ENCODE measurements at places on chromosomes 6 and 20. TPM values are rescaled to one million over a fixed set of nuclear protein-coding genes. Genes with fewer than 3 reads are reported as not detected.

The NOL7 gene
- total RNA-seq, result 178 TPM

The TBX18 gene
- total RNA-seq, result 0.46 TPM

The SMIM28 gene
- total RNA-seq, result not detected

The BCAS1 gene
- 0.04 TPM for total RNA-seq

The STX7 gene
- 42.2 TPM for total RNA-seq

The PSORS1C2 gene
- not detected for total RNA-seq

DNA sequence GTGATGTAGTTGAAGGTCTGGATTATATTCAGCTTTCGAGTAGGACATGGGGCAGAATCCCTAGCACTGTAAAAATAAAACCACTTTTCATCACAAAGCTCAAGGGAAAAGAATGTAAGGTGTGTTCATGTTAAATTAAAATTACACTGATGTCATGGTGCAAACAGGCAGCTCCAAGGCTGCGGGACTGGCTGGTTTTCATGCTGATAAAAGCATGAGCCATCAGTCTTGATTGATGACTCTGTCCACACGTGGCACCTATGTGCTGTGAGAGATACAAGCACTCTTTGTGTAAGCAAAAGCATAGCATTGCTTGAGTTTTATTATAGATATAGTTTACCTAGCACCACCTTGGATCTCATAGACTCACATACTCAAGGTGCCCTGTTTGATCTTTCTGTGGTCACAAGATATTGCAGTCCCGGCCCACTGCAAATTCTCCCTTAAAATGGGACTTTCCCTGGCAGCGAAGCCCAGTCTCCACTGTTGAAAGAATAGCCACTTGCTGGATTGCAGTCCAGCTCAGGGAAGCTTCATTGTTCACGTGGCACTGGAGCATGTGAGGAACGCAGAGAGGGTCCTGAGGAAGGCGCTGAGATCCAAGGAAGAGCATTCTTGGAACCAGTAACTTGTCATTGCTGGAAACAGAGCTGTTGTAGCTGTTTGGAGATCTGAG, 90.6 kb downstream of the TIAM2 start:
- DNase-seq, result peak; percentile 83

DNA sequence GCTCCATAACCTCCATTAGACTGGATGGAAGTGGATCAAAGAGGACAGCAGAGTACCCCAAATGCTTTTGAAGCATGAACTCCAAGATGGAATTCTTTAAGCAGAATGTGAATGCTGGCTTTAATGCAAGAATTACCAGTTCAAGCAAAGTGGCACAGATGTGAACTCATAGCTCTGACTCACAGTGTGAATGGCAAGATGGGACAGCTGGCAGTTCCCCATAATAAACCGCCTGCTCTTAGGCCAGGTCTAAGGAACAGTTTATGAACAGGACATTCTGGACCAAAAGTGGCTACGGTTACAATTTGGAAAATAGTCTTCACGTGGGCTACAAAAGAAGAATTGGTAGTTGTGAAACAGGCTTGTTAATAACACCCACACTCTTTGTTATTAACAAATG, 76.5 kb downstream of the SPTLC3 start:
- DNase-seq, result no peak

DNA sequence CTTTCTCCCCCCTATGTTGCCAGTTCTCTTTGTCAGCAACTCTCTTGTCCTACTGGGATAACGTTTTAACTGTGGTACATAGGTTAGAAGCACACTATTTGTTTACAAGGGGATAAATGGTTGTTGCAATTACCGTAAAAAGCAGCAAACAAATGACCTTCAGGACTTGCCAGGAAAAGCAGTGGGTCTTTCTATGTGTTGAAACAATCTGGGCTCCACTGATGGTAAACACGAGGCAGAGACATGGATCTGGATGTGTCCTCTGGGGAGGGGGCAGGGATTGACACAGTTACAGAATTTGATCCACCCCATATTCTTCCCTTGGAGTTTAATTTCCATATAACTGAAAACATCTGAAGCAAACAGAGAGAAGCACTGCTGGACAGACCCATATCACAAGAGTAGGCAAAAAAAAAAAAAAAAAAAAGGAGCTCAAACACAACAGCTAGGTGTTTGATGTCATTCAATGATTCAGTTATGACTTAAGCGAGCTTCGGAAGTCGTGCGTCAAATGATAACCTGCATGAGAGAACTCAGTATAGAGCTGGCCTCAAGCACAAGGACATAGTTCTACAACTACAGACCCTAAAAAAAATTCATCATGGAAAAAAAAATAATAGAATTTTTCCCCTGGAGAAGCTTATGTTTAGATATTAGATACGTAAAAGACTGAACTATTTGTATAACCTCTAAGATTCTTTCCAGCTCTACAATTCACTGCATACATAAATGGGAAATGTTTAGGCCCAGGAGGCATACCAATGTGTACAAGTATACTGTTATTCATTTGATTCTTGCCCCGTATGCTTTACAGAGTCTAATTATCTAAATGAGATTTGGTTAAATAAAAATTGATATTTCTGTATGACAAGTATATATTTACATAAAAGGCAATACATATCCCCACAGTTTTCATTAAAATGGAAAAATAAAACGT, 127.7 kb downstream of the ALDH8A1 start:
- DNase-seq, result no peak

DNA sequence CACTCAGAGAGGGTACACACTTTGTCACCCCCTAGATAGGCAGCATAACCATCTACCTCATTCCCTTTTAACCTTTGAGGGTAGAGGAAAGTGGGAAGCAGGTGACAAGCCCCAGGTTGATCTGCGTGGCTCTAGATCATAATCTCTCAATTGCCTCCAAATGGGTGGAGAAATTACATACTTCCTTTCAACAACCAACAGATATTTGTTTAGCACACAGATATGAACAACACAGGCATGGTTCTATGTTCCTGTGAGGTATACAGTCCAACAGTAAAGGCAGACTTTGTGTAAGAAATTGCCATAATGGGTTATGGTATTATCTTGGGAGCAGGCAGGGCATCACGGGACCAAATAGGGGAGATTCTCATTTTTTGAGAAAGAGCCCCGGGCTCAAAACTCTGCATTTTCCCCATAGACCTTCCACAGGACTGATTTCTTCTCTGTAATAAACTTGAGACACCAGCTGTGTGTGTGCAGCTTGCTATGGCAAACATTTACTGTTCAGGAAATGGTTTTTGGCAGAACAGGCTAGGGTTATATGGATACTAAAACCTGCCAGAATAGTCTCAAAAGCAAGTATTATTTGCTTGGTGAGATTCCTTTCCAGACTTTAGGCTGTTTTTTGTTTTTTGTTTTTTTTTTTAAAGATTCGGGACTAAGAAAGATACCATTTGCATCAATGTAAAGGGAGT, 126.2 kb downstream of the CD164 start:
- DNase-seq, result no peak

DNA sequence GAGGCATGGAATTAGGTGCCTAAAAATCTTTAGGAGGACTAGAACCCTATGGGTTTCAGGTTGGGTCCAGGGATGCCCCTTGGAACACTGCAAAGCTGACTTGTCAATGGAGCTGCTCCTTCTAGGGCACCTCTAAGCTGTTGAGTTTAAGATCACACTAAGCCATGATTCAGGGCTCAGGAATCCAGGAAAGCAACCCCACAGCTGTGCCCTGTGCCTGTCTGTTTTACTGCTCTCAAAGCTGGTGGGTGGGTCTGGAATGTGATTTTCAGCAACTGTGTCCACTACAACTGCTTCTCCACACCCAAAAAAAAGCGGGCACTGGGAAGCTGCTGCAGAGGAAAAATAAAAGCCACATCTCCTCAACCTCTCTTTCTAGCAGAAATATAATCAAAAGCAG, 310.4 kb upstream of the MOCS1 start:
- DNase-seq, result no peak

DNA sequence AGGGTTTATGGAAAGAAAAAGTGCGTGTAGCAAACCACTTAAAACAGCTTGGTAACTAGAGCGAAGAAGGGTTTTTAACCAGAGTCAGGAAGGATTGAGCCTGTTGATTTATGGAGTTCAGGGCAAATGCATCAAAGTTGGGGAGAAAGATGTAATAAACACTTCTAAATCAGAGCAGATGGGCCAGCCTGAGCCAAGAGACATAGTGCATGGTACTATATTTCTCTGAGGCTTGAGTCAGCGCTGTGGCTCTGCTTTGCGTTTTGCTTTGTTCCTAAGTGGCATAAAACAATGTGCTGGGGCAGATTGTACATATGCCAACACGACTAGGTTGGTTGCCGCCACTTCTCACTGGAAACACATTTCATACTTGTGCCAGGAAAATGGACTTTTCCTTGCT, 111.3 kb downstream of the BCKDHB start:
- no peak for DNase-seq

GRCh38 chr6:7787137-7787608, 61.3 kb downstream of the BMP6 start:
- no peak for DNase-seq

DNA sequence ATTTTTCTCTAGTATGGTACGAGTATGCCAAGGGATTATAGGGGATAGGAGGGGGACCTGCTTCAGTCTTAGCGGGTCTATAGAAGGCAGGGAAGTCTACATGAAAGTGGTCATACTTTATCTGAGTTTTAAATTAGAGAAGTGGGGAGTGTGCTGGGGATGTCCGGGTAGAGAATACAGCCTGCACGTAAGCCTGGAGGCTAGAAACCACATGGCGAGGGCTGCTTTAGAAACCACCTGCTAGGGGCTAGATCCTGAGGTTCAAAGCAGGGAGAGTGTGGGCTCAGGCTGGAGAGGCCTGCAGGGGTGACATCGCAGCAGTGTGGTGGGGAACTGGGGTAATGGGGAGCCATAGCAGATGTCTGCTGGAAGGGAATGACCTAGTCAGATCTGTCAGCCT, 85.2 kb downstream of the VEGFA start:
- no peak for DNase-seq
